Chondrocyte (in vitro differentiated cells): ENCODE measurements at places on chromosomes 16 and 17. TPM values are rescaled to one million over a fixed set of nuclear protein-coding genes. Genes with fewer than 3 reads are reported as not detected.

Gene STAT5A
- total RNA-seq: 12.2 to 17.6 TPM (median 14.3 TPM) in 3 replicates

Gene KRTAP4-5
- total RNA-seq: not detected in 3 replicates

Gene TBC1D3I
- 0.58 to 0.60 TPM in 2 of 3 replicates, not detected in the other for total RNA-seq

Gene ETV4
- 1.1 to 1.2 TPM (median 1.1 TPM) in 3 replicates for total RNA-seq

Gene TRPV3
- 0.27 to 0.74 TPM in 2 of 3 replicates, not detected in the other for total RNA-seq

GRCh38 chr17:17542906-17543635 is 46.9 kb upstream of the RASD1 start:
- DNase-seq: no peak
- H3K4me3 ChIP-seq: no peak overlapping the region
- H3K27ac ChIP-seq: no peak overlapping the region
- no peaks in the 10 kb centered on the region for H3K36me3 ChIP-seq
- no peaks in the 10 kb centered on the region for H3K27me3 ChIP-seq

- H3K4me1 ChIP-seq: no peaks in the 10 kb centered on the region
- no peak overlapping the region for H3K4me3 ChIP-seq
- no peak for DNase-seq
- H3K36me3 ChIP-seq: no peaks in the 10 kb centered on the region
Measured at GRCh38 chr17:51611585-51611984, 351.2 kb downstream of the UTP18 start.

DNA sequence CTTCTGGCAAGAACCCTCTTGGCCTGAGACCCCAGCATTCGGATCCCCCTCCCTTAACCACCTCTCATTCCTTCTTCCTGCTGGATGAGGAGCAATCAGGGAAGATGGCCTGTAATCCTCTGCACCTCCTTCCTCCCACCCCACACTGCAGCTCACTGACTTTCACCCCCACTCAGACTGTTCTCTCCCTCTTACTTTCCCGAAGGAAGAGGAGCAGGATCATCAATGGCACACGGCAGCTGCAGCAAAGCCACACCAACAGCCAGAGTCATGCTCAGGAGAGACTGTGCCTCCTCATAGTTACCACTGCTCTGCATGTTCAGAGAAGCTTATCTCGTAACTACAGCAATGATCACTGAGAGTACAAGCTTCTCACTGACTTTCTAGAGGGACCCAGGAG is 10.1 kb upstream of the TMEM101 start:
- no peaks in the 10 kb centered on the region for H3K4me1 ChIP-seq
- DNase-seq: no peak
- H3K36me3 ChIP-seq: peaks cover 12% of the 10 kb centered on the region
- no peak overlapping the region for H3K27ac ChIP-seq
